ENCODE measurements at places on chromosomes 7 and 10.

DNA sequence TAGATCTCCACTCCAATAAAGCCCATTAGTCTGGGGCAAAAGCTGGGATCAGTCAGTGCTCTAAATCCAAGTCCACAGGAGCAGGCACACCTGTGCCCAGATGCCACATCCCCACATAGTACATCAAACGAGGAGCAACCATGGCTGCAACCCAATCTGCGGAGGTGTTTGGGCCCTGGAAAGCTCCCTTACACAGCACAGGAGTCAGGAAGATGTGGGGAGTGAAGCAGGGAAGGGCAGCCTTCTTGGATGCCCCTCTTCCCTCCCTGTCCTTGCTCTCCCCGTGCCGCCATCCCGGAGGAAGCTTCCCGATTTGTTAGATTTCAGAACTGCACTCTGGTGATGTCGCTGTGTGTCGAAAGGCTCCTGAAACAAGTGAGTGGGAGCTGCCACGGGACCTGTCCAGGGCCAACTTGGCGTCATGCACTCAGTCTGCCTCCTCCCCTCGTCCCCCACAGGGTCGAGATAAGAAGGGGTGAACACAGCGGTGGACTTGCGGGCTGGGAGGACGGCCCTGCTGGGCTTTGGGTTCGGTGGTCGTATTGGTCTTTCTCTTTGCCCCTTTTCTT lies 230.6 kb upstream of the GRB10 start:
- DNase-seq, result no peak

GRCh38 chr7:112226701-112227276 lies 20.3 kb downstream of the ZNF277 start:
- DNase-seq, result no peak

DNA sequence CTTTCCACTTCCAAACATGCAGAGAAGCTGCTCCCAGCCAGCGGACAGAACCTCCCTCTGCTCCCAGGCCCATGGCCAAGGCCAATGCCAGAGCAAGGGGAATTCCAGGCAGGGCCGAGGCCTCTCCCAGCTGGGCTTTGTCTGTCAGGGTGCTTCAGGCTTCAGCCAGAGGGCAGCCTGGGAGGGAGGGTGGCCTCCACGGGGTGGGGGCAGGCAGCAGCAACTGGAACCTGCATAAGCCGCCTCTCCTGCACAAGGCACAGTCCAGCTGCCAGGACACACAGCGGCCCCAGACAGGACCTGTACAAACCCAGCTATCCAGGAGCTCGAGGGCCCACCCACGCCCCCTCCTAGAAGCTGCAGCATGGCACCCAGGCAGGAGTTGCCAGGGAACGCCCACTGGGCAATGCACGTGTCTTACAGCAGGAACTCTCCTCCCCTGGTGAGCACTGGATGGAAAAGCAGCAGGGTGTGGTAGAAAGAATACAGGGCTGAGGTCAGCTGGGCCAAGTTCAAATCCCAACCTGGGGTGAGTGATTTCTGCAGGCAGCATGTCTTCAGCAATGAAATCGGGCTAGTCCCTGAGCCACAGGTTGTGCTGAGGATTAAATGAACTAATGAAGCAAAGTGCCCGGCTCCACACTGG lies 7.6 kb downstream of the FAM53B start:
- DNase-seq, result no peak

- no peak for DNase-seq
Observed at GRCh38 chr10:66277481-66277880, 648.4 kb upstream of the LRRTM3 start.

- DNase-seq, result no peak
Observed at GRCh38 chr10:17426263-17426750, 28.1 kb downstream of the ST8SIA6 start.

DNA sequence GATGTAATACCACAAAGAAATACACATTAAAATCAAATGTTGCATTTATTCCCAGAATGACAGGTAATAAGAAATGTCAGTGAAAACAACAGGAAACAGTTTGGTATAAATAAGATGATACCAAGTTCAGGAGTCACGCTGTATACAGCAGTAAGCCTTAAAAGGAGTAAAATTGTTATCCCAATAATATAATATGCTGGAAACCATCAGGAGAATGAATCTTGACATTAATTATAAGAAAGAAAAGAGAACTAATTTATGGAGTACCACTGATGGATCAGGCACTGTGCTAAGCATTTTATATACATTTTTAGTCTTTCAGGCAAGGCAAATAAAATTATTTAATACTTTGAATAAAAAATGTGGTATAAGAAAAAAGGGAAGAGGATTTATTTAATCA lies 27.6 kb downstream of the PRKAR2B start:
- no peak for DNase-seq

- no peak for DNase-seq
Observed at GRCh38 chr7:90594751-90595317, 1.3 kb upstream of the CDK14 start.

- DNase-seq, result no peak
Observed at GRCh38 chr7:23345601-23346000, 46.5 kb downstream of the MALSU1 start.

- DNase-seq, result no peak
Observed at GRCh38 chr10:72702868-72703581, 11.1 kb downstream of the MCU start.

- DNase-seq, result no peak
Observed at GRCh38 chr7:142646386-142647140, 102.7 kb upstream of the PRSS1 start.

GRCh38 chr7:94055963-94056362 lies 51.8 kb upstream of the BET1 start:
- DNase-seq, result no peak

DNA sequence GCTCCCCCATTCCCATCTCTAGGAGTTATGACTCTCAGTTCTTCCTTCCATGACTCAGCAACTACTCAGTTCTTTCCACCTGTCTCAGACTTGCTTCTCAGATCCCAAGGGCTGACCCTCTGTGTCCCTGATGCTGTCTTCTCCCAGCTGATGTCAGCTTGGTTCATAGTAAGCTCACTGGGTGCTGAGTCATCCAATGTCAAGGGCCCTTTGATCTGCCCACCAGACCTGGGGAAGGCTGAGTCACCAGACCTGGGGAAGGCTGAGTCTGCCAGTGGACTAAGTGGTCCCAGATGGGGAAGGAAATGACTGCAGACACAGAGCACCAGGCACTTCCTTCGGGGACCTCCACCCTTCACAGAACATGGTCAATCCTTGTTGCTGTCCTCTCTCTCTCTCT lies 76.1 kb upstream of the ZEB1 start:
- no peak for DNase-seq

DNA sequence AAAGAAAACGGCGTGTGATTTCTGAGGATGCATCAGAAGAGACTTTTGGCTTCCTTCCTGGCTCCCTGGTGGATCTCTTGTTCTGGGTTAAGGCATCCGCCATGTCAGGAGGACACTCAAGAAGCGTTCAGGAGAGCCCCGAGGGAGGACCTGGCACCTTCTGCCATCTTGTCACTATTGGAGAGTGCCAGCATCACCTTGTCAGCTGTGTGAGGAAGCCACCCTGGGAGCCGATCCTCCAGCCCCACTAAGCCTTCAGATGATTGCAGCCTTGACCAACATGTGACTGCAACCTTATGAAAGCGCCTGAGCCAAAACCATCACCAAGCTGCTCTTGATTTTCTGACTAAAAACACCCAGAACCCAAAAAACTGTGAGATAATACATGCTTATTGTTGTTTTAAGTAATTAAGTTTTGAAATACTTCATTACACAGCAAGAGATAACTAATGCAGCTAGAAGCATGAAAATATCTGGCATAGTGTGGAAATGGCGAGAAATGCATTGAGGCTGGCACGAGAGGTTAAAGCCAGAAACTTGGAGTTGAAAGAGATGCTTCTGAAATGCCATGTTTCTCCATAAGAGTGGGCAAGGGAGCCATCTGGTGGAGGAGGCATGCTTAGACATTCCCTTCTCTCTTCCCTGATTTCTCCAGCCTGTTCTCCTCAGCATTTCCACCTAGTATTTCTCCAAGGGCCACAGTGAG lies 5.4 kb upstream of the ZFYVE27 start:
- DNase-seq, result no peak

DNA sequence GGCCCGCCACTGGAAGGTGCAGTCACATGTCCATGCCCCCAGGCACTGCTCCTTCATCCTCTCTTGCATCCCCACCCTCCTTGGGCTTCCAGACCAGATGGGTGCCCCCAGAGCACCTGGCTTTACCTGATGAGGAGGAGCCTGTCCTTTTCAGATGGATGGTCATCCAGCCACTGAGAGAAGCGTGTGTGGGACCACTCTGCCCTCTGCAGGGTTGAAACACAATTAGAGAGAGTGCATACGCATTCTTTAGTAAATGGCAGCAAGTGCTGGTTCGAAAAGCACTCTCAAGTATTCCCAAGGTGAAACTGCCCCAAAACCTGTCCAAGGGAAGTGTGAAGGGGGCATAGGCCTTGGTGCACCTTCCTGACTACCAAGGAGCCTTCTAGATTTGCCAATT lies 41.6 kb downstream of the HBP1 start:
- DNase-seq, result no peak
